Ascending aorta (tissue), 2 donors: ENCODE measurements at places on chromosomes 6 and 20. TPM values are rescaled to one million over a fixed set of nuclear protein-coding genes. Genes with fewer than 3 reads are reported as not detected.

CALHM6 gene
- not detected for total RNA-seq

PGC gene
- 0.53 TPM for total RNA-seq

DNA sequence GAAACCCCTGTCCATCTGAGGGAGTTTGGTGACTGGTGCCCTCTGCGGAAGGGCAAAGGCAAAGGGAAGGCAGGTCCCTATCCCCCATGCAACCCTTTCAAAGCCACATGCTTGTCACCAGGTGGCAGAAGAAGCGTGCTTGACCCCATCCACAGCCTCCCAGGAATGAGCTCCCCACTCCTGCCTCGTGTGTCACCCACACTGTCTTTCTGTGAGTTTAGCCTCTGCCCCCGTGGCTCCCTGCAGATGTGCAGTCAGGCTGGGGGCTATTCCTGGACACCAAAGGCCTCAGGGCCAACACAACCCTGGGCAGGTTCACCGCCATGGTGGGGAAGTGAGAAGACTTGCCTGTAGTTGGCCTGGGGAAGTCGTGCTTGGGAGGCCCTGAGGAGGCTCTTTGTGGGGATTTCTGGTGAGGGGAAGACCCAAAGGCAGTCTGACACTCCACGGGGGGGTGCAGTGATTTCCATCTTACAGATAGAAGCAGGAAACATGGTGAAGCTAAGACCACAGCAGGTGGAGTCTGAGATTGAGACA, 16.6 kb upstream of the PCMTD2 start:
- no peaks in the 10 kb centered on the region for H3K36me3 ChIP-seq
- H3K4me1 ChIP-seq: no peaks in the 10 kb centered on the region
- H3K4me3 ChIP-seq: no peak overlapping the region
- DNase-seq: no peak
- H3K27me3 ChIP-seq: no peaks in the 10 kb centered on the region

DNA sequence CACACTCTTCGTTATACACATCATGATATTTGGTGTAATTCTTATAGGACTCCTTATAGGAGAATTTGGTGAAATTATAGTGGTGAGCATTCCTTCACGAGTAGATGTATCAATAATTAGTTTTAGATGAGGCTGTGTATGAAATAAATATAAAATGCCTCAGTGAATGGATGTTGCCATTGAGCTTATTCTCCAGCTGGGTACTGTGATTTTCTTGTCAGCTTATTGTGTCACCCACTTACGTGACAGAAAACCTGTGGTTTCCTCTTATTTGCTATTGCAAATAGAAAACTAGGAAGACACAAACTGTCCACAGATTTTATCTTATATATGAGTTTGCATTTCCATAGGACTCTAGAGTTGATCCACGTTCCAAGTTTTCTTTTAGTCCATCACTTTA, 439.9 kb upstream of the RNF217 start:
- no peaks in the 10 kb centered on the region for H3K36me3 ChIP-seq
- H3K4me1 ChIP-seq: no peaks in the 10 kb centered on the region
- no peak for DNase-seq
- no peak overlapping the region for H3K4me3 ChIP-seq
- no peaks in the 10 kb centered on the region for H3K27me3 ChIP-seq

DNA sequence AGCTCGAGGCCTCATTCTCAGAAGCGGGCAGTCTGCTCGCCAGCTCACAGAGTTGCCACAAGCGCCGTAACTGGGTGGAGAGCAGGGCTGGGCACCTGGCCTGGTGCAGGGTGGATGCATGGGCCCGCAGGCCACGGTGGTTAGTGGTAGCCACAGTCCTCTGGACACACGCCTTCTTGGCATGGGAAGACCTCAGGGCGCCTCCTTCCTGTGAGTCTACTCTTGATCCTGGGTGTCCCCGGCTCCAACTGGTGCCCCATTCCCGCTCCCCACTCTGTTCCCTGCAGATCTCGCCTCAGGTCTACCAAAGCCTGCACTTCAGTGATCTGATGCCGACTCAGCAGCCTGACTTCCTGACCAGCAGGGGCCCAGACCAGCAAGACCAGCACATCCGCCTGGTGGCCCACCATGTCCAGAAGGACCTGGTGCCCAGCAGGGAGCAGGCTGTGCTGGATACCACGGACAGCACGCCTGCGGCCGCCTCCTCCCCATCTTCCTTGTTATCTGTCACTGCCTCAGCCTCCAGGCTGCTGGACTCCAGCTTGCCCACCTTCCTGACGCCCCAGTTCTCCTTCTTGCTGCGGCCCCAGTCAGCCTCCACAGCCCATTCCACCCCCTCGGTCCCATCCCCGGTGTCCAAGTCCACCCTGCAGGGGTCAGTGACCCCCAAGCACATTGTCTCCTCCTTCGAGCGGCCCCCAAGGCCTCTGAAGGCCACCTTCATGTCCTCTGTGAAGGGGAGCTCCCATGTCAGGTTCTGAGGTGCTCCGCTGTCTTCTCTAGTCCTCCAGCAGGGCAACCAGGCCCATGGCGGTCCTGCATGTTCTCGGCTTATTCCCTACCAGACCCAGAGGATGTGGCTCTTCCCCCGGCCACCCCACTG, 43.1 kb downstream of the SUN5 start:
- no peaks in the 10 kb centered on the region for H3K36me3 ChIP-seq
- H3K4me3 ChIP-seq: no peak overlapping the region
- H3K27ac ChIP-seq: no peak overlapping the region
- DNase-seq: no peak

DNA sequence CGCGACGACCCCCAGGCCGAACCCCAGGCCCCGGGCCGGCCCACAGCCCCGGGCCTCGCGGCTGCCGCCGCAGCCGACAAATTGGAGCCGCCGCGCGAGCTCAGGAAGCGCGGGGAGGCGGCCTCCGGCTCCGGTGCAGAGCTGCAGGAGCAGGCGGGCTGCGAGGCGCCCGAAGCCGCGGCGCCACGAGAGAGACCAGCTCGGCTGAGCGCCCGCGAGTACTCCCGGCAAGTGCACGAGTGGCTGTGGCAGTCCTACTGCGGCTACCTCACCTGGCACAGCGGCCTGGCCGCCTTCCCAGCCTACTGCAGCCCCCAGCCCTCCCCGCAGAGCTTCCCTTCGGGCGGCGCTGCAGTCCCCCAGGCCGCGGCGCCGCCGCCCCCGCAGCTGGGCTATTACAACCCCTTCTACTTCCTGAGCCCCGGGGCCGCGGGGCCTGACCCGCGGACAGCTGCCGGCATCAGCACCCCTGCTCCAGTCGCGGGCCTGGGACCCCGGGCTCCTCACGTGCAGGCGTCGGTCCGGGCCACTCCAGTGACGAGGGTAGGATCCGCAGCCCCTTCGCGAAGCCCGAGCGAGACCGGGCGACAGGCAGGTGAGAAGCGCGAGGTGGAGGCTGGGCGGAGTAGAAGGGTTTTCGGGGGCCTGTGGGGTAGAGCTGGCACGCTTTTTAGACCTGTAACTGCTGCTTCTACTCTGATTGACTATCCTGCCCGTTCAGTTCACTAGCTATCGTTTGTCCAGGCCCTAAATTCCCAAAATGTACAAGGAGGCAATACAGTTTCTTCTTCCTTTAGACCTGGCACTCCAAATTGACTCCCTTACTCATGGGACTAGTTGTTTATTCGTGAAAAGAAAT, 654 bp downstream of the FAM8A1 start:
- H3K4me3 ChIP-seq: peak overlapping the region; percentile 94
- peak; percentile 72 for DNase-seq
- peak overlapping the region; percentile 94 for H3K27ac ChIP-seq
- H3K36me3 ChIP-seq: peaks cover 3% of the 10 kb centered on the region
- no peaks in the 10 kb centered on the region for H3K27me3 ChIP-seq

GRCh38 chr20:33838035-33838864, 27.1 kb downstream of the CHMP4B start:
- no peak overlapping the region for H3K4me3 ChIP-seq
- no peaks in the 10 kb centered on the region for H3K4me1 ChIP-seq
- H3K27me3 ChIP-seq: no peaks in the 10 kb centered on the region
- H3K36me3 ChIP-seq: no peaks in the 10 kb centered on the region

GRCh38 chr6:31396422-31397152, 6.8 kb upstream of the MICA start:
- no peaks in the 10 kb centered on the region for H3K27me3 ChIP-seq
- no peak overlapping the region for H3K4me3 ChIP-seq
- DNase-seq: no peak
- no peaks in the 10 kb centered on the region for H3K36me3 ChIP-seq
